ENCODE measurements at places on chromosomes 12 and 14. TPM values are rescaled to one million over a fixed set of nuclear protein-coding genes. Genes with fewer than 3 reads are reported as not detected.

GRCh38 chr12:42213954-42214426, 24.1 kb downstream of the YAF2 start:
- no peak for DNase-seq

GRCh38 chr14:60618241-60618640, 31.0 kb downstream of the SIX1 start:
- DNase-seq = no peak

DNA sequence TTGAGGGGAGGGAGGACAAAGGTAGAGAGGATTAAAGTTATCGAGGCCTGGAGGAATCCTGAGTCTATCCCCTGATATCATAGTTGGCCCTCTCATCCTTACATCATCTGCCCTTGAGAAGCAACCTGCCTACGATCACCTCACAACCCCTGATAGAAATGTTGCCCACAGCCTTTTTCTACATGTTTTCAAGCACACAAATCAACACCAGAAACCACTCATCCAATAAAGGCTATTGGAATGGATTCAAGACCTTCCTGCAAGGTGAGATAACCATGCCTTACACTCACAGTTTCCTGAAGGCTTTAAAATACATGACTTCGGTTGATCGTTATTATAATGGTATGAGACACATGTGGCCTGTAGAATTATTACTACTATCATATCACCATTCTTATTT, 175.7 kb upstream of the EGLN3 start:
- no peak for DNase-seq

- DNase-seq = no peak
Observed at GRCh38 chr12:12985817-12986408, 14.2 kb downstream of the HEBP1 start.

DNA sequence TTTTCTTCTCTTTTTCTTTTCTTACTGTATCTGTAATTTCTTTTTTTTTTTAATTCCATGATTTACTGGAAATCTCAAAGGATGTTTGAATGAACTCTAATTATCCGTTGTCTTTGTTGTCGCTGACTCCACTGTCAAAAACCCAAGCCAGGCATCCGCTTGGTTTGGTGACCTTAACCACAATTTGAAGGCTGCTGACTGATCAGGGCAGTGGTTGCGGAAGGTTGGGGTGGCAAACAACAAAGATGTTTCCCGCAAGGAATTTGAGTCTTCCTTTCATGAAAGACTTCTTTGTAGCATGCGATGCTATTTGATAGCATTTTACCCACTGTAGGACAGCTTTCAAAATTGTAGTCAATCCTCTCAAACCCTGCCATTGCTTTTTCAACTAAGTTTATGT, 1013.8 kb downstream of the DIO2 start:
- DNase-seq = no peak

GRCh38 chr12:22409377-22410164, 75.1 kb upstream of the ST8SIA1 start:
- no peak for DNase-seq

GRCh38 chr12:57461276-57461916, 1.8 kb downstream of the GLI1 start:
- no peak for DNase-seq

GRCh38 chr12:91561958-91562325, 379.3 kb upstream of the DCN start:
- no peak for DNase-seq

GRCh38 chr14:64610049-64610746, 60.4 kb downstream of the PPP1R36 start:
- DNase-seq = no peak

DNA sequence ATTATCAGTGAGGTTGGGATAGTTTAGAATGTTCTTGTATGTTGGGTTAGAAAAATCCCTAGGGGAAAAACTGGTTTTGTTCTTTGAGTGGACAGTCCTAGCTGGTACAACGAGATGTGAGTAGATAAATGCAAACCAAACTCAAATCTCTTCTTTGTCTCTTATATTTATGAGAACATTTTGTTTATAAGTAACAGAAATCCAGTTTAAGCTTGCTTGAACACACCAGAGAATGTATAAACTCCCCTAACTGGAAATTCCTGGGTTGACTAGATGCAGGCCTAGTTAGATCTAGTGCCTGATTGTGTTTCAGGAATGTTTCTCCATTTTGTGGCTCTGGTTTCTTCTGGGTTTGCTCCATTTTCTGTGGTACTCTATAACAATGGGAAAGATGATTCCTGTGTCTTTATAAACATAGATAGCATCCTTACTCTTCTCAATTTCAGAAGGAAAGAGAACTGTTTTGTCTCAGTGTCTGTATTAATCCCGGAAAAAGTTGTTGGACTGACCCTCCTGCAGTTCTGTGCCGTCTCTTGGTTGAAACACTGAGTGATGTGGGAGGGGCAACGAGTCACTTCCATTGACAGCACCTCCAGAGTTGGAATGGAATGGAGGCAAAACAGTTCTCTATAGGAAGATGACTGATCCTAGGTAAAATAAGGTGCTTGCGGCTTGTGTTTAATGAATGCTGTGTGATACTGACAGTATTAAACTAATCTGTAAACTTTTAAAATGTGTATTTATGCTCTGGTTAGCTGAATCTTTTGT, 244.8 kb downstream of the TMTC2 start:
- DNase-seq = no peak

DNA sequence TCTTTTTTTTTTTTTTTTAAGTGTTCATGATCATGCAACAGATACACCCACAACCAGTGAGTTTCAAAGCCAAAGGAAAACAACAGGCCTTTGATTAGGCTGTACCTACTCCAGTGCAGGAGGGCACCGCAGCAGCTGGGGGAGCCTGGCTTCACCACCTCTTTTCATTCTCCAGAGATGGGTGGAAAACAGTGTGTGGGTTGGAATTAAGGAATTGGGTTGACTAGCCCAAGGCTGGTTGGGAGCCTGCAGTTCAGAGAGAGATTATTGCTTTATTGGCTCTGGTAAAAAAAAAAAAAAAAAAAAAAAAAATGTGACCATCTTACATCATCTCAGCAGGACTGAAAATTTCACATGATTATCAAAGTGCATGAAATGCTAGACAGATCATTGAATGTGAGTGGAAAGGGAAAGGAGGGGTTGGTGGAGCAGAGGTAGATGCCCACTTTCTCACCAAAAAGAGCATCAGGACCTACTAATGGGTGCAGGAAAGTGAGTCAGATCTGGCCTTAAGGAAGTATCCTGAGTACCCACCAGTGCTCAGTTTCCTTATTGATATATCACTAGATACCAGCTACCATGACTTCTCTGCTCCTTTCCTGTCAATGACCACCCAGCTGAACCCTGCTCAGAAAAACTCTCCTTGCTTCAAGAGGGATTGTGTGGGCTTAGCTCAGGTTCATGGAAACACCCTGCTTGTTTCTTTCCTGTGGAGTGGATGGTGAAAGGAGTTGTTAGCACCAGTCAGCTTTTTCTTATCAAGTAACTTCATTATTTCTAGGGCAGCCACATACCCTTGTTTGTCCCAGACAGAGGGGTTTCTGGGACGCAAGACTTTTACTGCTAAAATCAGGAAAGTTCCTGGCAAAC, 54.8 kb upstream of the DYRK2 start:
- DNase-seq = no peak

DNA sequence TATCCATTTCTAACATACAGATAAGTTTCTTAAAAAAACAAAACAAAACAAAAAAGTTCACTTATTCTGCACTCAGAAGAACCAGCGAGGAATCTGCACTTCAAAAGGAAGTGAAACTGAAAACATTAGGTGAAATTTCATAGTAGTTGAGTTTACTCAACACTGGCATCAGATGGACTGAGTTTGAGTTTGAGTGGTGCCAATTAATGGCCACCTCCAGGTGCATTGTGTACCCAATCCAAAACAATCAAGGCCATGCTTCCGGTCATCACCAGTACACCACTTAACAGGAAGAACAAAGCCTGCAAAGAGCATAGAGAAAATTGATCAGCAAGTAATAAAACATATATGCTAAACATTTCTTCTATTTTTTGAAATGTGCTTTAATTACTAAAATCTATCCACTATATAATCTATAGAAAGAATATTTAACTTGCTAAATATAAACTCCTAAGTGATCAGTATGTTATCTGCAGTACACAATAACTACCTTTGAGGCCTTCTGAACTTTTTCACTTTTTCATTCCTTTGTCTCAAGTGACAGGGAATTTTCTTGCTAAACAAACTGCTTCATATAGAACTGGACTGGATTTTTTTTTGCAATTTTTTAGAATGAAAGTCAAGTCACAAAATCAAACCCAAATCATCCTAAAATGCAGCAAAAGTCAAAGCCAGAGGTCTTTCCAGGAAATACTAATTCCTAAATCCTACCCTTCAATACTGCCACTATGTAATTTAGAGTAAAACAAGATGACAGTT, 11.5 kb downstream of the SLC38A2 start:
- DNase-seq = no peak

DNA sequence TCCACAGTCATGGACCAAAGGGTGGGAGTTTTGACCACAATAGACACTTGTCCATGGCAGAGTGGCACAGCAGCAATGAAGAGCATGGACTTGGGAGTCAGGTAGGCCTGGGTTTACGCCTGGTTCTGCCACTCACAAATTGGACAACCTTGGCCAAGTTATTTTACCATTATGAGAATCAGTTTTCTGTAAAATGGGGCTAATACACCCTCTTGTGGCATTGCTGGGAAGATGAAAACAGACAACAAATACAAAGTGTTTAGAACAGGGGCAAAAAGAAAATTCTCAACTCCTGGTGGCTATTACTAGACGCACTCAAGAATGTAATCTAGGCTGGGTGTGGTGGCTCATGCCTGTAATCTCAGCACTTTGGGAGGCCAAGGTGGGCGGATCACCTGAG, 2.6 kb downstream of the C12orf43 start:
- DNase-seq = no peak

- no peak for DNase-seq
Observed at GRCh38 chr12:119828300-119828699, 48.8 kb downstream of the CIT start.

DNA sequence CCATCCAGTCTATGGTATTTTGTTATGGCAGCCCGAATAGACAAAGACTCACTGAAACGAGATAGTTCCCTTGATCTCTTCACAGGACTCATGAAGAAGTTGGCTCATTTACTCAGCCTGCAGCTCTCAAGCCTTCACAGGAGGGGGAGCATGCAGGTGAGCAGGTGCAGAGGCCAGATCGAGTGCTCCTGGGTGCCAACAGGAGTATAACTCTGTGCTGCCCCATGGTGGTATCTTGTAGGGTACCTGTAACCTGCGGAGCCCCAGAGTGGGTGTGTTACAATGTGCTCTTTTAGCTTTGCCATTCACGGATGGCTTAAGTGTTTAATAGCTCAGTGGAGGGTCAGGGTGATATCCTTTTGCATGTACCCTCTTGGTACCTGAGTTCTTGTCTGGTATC, 159.5 kb downstream of the METTL25 start:
- DNase-seq = no peak

DNA sequence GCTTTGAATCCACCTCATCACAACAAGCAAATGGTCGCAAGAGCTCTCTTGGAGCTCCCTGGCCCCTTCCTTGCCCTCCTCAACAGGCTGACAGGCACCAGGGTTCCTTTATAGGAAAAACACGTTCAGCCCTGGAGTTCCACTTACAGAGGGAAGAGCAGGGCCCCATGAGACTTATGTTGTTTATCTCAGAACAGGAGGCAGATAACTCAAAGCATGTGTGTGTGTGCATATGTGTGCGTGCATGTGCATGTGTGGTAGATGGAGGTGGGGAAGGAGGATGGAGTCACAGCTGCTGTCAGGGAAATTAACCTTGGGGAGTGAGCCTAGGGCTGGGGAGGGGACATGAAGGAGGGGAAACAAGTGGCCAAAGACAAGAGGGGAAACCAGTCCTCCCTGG, 138.1 kb downstream of the DPF3 start:
- no peak for DNase-seq

DNA sequence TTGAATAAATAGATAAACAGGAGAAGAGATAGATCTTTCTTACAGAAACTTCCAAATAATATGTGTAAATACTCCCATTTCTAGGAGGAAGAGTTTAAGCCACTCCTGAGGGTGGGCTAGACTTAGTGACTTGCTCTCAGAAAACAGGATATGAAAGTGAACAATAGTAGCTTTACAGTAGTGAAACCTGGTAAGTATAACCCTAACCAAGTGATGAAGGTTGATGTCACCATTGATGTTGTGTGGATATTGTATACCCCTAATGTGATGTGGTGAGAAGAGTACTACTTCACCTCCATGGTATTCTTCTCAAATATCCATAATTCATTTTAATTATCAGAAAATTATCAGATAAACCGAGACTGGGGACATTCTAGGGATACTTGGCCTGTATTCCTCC, 20.9 kb downstream of the AKAP6 start:
- no peak for DNase-seq

- DNase-seq = no peak
Observed at GRCh38 chr12:23290627-23291330, 658.7 kb downstream of the SOX5 start.

GRCh38 chr12:107619831-107620230, 65.8 kb upstream of the PWP1 start:
- DNase-seq = no peak

GRCh38 chr12:6157482-6157881, 33.0 kb upstream of the VWF start:
- DNase-seq = no peak

DNA sequence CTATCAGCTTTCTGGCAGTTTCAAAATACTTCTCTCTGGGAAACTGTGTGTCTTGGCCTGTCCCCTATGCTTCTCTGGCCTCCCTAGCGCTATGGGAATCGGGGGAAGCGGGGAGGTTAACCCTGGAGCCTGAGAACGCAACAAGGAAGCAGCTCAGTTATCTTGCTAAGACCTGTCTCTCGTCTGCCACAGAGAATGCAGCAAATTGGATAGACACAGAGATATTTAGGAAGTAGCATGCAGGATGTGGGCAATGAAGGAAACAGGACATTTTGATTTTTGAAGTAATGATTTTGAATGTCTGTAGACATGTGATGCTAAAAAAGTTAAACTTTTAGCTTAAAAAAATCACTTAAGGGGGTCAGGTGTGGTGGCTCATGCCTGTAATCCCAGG, 6.6 kb upstream of the CALCOCO1 start:
- DNase-seq = no peak

GRCh38 chr14:22813145-22813544, 2.1 kb downstream of the SLC7A7 start:
- DNase-seq = no peak

DNA sequence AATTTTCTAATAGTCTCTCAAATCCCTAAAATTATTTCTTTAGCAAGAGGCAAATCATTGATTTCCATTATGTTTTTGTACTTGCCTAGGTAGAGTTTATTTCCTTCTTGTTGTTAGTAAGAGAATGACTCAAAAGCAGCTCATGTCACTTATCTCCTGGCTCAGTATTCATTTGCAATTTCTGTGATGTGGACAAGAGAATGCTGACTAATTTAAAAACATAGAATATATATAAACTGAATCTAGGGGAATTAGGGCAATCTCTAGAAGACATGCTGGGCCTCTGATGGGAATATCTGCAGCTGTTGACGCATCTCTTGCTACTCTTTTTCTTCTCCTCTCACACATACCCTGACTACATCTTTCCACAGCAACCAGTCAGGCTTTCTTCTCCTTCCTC, 130.8 kb upstream of the PRKD1 start:
- no peak for DNase-seq

The LUM gene
- total RNA-seq = 0.46 TPM

The ACSM4 gene
- not detected for total RNA-seq

The NOPCHAP1 gene
- 18.1 TPM for total RNA-seq

The ELK3 gene
- 31.9 TPM for total RNA-seq

The OR6C2 gene
- total RNA-seq = not detected

The PLEKHG7 gene
- total RNA-seq = 0.07 TPM

The FBXO21 gene
- 151 TPM for total RNA-seq

The TEX52 gene
- total RNA-seq = not detected

The ZNF219 gene
- total RNA-seq = 3.9 TPM
